ENCODE measurements at places on chromosomes 6 and 20. TPM values are rescaled to one million over a fixed set of nuclear protein-coding genes. Genes with fewer than 3 reads are reported as not detected.

DNA sequence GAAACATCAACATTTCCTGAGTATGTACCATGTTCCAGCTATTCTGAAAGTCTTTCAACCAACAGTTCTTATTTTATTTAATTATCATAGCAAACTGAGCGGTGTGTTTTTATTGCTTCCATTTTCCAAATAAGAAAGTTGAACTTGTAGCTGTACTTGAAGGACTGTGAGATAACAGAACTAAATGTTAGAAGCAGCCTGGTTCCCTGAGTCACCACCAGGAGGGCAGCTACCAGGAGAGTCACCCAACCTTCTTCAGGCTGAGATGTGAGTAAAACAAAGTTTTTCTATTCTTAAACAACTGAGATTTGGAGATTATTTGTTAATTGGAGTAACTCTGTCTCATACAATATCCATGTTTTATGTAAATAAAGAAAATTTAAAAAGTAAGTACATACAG, 403.4 kb downstream of the PKHD1 start:
- no peak overlapping the region for H3K27ac ChIP-seq
- H3K4me1 ChIP-seq, result no peaks in the 10 kb centered on the region
- H3K36me3 ChIP-seq, result no peaks in the 10 kb centered on the region
- H3K4me3 ChIP-seq, result no peak overlapping the region

DNA sequence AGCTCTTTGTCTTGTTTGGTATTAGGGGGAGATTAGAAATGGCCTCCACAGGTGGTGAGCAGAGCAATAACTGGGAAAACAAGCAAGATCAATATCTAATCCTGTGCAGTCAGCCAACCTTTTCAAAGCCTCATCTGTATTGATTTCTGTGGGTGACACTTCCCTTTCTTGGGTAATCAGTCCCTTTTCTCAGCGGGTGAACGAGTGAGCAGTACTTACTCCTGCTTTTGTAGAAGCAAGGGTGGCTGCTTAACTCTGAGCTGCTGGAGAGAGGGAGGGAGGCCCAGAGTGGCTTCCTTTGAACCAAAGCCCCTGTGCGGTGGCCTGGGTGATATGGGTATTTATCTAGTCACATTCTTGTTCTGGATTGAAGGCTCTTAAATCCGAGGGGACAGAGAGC, 254.8 kb upstream of the CHD6 start:
- no peaks in the 10 kb centered on the region for H3K27me3 ChIP-seq
- no peaks in the 10 kb centered on the region for H3K36me3 ChIP-seq
- no peak for DNase-seq
- H3K4me3 ChIP-seq, result no peak overlapping the region

The RAET1E gene
- total RNA-seq, result not detected

- no peaks in the 10 kb centered on the region for H3K27me3 ChIP-seq
- no peaks in the 10 kb centered on the region for H3K36me3 ChIP-seq
- H3K4me1 ChIP-seq, result peaks cover 58% of the 10 kb centered on the region
- H3K27ac ChIP-seq, result no peak overlapping the region
- H3K4me3 ChIP-seq, result no peak overlapping the region
Observed at GRCh38 chr20:24987873-24988835, 4.4 kb downstream of the APMAP start.

- H3K27me3 ChIP-seq, result no peaks in the 10 kb centered on the region
- no peak for DNase-seq
- no peaks in the 10 kb centered on the region for H3K4me1 ChIP-seq
Observed at GRCh38 chr6:90619221-90619620, 32.3 kb upstream of the MAP3K7 start.

The TRIM40 gene
- total RNA-seq, result not detected

DNA sequence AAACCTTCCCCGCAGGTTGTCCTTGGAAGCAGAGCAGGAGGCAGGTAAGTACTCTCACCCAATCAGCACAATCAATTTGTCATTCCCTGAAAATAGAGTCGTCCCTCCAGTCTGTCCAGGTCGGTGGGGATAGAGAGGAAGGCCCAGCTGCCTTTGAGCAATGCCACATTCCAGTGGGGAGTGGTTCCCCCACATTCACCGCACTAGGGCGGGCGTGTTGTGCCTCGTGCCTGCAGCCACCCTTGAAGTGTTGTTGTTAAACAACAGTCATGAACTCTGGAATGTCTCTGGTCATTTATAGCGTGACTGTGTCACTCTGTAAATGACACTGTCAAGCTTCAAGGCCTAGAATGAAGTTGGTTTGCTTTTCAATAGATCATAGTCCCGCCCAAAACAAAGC, 33.4 kb downstream of the PRDM1 start:
- DNase-seq, result no peak
- H3K27ac ChIP-seq, result no peak overlapping the region
- no peak overlapping the region for H3K4me3 ChIP-seq

Measured in T-cell (primary cell).